Choroid plexus epithelial cell (primary cell): ENCODE measurements at places on chromosomes 11 and 22.

DNA sequence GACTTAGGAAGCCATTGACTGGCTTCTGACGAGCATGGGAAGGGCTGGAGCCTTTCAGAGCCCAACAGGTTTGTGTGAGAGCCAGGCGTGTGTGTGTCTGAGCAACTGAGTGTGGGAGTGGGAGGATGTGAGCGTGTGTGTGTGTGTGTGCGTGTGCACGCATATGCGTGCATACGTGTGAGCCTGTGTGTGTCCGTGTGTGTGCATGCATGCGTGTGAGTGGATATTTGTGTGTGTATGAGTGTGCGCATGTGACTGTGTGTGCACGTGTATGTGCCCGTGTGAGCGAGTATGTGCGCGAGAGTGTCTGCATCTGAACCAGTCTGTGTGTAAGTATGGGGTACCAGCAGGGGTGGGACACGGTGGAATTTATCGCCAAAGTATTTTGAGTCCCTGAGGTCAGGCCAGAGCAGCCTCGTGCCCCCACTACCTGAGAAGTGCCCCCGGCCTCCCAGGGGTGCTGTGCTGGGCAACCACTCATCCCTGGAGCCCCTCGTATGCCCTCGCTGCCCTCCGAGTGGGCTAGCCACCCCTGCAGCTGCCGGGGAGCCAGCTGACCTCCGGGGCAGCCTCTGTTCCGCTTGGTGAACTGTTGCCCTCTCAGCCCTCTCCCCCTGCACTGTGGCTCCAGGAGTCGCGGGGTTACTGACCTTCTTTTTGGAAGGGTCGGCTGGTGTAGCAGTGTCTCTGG lies 38.5 kb downstream of the LRP5 start:
- no peak for DNase-seq

DNA sequence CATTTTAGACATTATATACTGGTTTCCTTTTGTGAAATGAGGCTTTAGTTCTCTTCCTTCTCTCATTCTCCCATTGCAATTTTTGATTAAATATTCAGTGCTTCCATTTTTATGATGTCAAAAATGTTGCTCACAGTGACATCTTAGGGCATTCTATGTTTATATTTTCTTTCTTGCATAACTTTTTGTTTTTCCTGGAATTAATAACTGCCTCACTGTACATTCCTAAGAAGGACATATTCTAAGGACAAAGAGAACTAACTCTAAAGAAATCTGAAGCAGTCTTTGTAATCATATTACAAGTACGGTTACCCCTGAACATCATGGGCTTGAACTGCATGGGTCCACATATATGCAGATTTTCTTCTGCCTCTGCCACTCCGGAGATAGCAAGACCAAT lies 25.8 kb upstream of the P2RY6 start:
- DNase-seq, result peak; percentile 35

- DNase-seq, result no peak
Measured at GRCh38 chr11:70139785-70140410, 61.8 kb downstream of the ANO1 start.

- DNase-seq, result peak; percentile 89
Measured at GRCh38 chr11:14578541-14578956, 58.4 kb upstream of the PSMA1 start.

GRCh38 chr11:44034639-44035038 lies 13.1 kb upstream of the ACCSL start:
- DNase-seq, result no peak

DNA sequence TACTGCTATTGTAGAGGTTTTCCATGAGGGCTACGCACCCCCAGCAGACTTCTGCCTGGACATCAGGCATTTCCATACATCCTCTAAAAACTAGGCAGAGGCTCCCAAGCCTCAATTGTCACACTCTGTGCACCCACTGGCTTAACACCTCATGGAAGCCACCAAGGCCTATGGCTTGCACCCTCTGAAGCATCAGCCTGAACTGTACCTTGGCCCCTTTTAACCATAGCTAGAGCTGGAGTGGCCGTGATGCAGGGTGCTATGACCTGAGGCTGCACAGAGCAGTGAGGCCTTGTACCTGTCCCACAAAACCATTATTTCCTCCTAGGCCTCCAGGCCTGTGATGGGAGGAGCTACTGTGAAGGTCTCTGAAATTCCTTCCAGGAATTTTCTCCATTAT lies 33.9 kb downstream of the AAMDC start:
- DNase-seq, result no peak

DNA sequence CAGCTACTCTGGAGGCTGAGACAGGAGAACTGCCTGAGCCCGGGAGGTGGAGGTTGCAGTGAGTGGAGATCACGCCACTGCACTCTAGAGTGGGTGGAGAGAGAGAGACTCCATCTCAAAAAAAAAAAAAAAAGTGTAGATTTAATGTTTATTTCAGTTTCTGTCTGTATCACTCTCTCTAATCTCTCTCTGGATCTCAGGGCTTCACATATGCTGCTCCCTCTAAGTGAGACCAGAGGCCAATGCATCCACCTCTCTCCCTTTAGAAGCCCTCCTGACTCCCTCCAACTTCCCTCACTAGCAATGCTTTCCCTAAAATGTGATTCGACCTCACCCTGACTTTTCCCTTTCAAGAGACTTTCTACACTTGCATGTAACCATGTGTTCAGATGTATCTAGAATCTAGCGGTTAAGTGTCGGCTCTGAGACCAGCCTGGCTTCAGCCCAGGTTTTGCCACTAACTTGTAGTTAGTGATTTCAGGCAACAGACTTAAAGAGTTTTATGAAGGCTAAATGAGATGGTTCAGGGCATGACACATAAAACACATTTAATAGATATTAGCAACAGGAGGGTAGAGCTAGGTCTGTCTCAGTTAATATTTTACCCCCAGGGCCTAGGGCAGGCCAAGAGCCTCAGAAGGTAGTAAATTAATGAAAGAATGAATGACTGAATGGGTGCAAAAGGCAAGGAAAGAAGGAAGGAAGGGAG lies 364.3 kb downstream of the LARGE1 start:
- DNase-seq, result no peak

- DNase-seq, result peak; percentile 37
Measured at GRCh38 chr11:103619480-103619879, 417.0 kb upstream of the DDI1 start.

GRCh38 chr11:96204366-96204659 lies 138.7 kb downstream of the MAML2 start:
- no peak for DNase-seq

DNA sequence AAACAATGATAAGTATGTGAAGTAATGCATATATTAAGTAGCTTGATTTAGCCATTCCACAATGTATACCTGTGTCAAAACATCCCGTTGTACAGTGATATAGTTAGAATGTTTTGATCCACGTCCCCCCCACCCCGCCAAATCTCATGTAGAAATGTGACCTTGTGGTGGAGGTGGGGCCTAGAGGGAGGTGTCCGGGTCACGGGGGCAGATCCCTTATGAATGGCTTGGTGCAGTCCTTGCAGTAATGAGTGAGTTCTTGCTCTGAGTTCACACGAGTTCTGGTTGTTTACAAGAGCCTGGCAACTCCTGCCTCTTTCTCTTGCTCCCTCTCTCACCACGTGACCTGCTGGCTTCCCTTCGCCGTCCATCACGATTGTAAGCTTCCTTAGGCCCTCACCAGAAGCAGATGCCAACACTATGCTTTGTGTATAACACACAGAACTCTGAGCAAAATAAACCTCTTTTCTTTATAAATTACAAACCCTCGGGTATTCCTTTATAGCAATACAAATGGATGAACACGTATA lies 41.6 kb downstream of the FANCF start:
- no peak for DNase-seq

GRCh38 chr11:747158-748006 lies at the start of gene TALDO1:
Gene TALDO1, plus strand, starts transcription at chr11:747464. Its CDS starts 18 bp downstream, at chr11:747482.
- peak; percentile 80 for DNase-seq

- no peak for DNase-seq
Measured at GRCh38 chr22:19770349-19771220, 10.0 kb downstream of the TBX1 start.

DNA sequence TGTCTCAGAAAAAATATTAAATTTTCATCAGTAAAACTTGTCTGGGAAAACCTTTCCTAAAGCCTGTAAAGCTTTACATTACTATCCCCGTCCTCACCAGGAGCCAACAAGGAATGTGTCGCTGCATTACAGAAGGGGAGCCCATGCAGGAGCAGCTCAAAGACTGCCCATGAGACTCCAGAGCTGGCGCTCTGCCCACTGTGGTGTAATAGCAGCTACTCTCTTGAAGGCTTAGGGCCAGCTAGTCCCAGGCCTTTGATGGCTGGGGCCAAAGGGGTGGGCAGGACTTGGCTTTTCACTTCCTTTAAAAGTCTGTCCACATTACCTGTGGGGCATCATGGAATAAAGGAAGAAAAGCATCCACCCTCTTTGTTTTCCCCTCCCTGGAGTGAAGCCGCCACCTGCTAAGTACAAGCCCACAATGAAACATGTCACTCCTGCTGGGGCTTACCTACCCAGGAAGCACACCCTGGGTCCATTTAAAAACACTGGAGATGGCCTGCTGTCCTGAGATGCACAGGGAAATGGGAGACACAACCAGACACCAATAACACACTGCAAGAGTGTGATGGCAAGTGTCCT lies 150.7 kb downstream of the ADAMTS15 start:
- DNase-seq, result peak; percentile 74

- no peak for DNase-seq
Measured at GRCh38 chr11:12090061-12090591, 20.3 kb upstream of the MICAL2 start.

- DNase-seq, result peak; percentile 58
Measured at GRCh38 chr22:37777122-37777687, 30.5 kb upstream of the GCAT start.

GRCh38 chr11:60303661-60304060 lies 23.2 kb downstream of the MS4A4A start:
- DNase-seq, result peak; percentile 7

GRCh38 chr11:841981-842369 lies 354 bp downstream of the POLR2L start:
- DNase-seq, result no peak

DNA sequence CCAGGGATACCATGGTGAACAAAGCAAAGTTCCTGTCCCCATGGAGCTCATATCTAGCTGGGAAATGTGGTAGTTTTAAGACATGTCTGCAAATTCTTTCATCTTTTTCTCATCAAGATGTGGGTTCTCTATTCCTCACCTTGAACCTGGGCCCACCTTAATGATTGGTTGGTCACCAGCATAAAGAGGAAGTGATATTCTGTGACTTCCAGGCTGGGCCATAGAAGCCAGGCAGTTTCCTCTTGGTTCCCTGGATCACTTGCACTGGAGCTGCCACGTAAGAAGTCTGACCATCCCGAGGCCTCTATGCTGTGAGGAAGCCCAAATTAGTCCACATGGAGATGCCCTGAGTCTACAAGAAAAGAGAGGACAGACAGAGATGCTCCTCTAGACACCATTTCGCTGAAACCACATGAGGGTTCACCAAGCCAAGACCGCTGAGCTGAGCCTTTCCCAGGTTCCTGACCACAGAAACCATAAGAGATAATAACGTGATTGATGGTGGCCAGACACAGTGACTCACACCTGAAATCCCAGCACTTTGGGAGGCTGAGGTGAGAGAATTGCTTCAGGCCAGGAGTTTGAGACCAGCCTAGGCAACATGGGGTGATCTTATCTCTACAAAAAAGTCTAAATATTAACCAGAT lies 119.5 kb upstream of the ISX start:
- DNase-seq, result no peak

- DNase-seq, result no peak
Measured at GRCh38 chr11:76542436-76542835, 97.6 kb downstream of the EMSY start.

DNA sequence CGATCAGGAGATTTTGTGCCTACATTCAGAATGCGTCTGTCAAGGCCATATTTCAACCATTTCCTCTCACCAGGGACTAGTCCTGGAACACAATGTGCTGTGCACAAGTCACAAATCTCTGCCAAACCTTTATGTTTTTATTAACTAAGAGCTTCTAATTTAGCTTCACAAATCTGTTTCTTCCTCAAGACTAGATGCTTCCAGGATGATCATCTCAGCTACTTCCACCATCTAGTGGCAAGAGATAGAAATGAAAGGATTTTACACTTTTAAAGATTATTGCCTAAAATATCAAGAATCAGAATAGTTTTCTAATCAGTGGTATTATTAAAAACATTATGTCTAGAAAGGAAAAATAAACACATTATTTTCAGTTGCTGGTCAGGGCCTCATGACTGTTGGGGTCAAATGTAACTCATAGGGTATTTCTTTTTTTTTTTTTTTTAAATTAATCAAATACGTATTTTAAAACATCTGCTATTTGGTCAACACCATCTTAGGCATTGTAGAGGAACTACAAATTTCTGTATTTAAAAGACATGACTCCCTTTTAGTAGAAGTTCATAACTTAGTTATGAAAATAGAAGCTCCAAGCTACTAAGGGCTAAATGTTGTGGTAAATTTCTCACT lies 1102.6 kb downstream of the DLG2 start:
- DNase-seq, result peak; percentile 62

DNA sequence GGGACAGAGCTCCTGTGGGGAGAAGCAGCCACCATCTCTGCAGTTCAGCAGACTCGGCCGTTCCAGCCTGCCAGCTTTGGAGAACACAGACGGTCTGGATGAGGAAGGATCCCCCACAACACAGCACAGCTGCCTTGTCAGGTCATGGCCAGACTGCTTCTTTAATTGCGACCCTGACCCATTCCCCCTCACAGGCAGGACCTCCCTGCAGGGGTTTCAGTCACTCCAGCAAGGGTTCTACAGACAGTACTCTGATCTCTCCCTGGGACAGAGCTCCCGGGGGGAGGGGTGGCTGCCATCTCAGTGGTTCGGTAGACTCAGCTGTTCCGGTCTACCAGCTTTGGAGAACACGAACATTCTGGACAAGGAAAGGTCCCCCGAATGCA lies 173.5 kb downstream of the TTC28 start:
- peak; percentile 12 for DNase-seq

DNA sequence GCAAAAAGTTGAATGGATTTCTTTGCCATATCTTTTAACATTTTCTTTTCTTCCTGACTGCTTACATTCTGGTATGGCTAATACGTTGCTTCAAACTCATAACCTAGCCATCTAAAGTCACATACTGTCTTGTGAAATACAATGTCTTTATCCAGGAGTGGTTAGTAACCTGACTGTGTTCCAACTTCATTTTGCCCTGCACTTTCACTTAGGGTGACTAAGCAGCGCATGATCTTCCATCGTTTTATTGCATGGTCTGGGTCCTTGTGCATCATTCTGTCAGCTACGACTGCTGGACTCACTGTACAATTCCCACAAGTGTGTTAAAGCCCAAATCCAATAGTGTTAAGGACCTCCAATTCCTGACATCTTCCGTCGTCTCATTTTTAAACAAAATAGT lies 403.2 kb downstream of the NTM start:
- DNase-seq, result no peak

DNA sequence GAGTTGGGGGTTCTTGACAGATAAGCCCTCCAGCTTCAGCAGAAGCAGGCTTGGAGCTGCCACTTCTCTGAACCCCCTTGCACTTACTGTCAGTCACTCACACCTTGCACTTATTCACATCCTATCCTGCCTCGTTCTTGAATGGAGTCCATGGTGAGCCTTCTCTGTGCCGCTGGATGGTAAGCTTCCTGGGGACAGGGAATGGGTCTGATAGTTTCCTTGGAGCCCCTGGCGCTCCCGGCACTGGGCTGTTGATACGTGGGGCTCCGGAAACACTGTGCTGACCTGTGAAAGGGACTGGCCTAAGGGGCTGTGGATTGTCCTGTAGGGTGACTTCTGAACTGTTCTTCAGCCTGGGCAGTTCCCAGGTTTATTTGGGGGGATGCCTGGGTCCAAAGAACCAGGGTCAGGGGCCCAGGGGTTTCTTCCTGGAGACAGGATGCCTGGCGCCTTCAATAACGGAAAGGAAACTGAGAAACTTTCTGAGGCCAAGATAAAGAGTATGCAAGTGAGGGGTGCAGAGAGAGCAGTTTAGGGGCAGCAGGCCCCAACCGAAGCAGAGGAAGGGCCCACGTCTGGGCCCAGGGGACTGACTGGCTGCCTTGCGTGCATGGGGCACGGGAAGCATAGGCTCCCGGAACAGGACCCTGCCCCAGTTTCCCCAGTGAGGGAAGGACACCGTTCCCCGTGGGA lies 709 bp upstream of the ST3GAL4 start:
- DNase-seq, result no peak
